ENCODE measurements at places on chromosomes 5 and 9.

- DNase-seq: no peak
Observed at GRCh38 chr9:127262602-127263001, 2.0 kb upstream of the GARNL3 start.

DNA sequence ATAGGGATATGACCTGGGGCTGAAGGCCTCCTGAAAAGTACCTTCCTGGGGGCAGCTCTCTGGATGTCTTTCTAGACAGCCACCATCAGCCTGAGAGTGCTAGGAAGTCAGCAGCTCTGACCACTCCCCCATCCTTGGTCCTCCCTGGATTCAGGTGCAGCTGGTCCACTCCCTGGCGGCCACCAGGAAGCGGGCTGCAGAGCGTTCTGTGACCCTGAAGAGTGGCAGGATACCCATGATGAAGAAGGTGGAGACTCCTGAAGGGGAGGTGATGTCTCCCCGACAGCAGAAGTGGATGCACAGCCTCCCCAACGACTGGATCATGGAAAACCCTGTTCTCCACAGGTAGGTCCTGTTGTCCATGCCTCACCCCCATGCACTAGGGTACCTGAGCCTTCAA lies 1.8 kb downstream of the CCDC180 start:
- no peak for DNase-seq

DNA sequence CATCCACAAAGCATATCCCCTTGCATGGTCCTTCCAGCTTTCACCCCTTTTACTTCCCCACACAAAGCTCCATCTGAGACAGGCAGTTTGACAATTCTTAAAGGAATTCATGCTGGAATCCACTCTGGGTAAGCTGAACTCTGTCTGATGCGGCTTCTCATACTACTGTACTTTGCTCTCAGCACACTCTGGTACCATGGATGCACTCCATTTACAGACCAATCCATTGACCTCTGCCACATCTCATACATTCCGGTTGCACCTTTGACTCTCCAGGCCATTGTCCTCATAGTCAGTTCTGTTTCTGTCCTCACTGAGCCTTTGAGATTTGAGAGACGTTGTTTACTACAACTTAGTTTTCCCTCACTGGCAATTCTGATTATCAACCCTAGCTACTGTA lies 12.2 kb downstream of the SPATA9 start:
- DNase-seq: no peak

DNA sequence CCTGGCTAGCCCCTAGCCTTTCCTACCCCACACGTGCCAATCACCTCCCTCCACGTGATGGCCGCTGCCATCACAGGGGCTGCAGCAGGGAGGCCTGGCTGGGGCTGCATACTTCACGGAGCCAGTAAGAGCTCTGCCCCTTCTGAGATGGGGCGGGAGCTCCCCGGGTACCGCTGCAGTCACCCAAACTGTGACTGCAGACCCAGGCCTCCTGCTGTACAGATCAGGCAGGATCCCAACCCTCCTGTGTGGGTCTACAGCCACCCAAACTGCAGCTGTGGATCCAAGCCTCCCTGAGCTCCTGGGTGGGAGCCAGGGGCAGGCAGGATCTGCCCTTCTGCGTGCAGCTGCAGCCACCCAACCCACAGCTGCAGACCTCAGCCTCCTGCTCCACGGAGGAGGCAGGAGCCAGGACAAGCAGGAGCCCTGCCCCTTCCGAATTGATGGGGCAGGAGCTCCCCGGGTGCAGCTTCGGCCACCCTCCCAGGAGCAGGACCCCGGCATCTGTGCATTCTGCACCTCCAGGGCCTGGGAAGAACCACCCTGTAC lies 3.2 kb upstream of the BTNL9 start:
- DNase-seq: no peak

DNA sequence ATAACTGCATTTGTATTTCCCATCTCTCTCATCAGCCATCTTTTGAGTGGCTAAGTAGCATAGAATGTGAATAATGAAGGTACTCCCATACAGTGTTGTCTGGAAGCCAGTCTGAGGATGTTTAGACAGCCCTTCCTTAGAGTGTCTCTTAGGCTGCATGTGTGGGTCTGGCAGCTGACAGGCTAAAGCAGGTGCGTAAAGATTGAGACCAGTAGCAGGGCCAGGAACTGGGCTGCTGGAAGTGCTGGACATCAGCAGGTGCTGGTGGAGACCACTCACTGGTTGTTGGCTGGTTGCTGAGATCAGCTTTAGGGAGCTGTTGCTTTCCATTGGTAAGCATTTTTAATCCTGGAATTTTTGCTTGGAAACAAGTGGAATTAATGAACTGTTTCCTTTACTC lies 197.5 kb downstream of the PCSK5 start:
- no peak for DNase-seq

GRCh38 chr9:127746959-127747569 lies 12.0 kb upstream of the TOR2A start:
- no peak for DNase-seq
